NB4 (cell line): ENCODE measurements at places on chromosomes 16 and 17.

GRCh38 chr17:2025622-2026309 is 632 bp upstream of the RTN4RL1 start:
- peak; percentile 34 for DNase-seq

GRCh38 chr17:66172144-66172543 is 19.8 kb downstream of the CEP112 start:
- DNase-seq, result no peak

DNA sequence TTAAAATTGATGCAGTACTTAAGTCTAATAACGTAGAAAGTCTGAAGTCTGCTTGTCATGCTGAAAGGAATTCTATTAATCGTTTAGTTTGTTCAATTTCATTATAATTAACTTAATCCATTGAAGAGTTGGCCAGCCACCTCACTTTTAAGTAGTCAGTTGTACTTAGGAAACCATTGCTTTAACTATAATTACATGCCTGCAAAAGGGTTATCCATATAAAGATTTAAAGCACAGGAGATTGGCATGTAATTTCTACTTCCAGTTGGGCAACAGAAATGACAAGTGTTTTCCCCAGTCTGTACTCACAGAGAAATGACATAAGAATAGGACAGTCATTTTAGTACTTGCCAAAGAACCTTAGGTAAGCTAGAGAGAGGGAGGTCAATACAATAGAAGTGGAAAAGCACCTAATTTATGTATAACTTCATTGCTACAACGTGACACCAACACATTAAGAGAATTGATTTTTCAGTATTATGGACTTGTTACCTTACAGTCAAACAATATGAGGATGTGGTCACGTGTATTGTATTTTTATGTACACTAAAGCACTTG is 3.7 kb upstream of the USP32 start:
- DNase-seq, result peak; percentile 57

DNA sequence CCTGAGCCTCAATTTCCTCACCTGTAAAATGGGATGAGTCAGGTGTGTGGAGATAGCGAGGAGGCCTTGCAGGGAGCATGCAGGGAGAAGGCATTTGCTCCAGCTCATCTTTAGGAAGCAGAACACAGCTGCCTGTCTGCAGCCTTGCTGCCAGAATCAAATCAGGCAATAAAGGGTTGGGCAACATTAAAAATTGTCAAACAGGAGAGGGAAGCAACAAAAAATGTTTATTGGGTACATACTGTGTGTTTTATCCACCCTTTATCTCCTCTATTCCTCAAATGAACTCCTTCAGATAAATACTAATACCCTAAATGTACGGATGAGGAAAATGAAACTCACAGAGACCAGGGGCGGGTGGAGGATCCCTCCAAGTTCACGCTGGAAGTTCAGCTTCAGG is 12.2 kb downstream of the KRT16 start:
- no peak for DNase-seq

DNA sequence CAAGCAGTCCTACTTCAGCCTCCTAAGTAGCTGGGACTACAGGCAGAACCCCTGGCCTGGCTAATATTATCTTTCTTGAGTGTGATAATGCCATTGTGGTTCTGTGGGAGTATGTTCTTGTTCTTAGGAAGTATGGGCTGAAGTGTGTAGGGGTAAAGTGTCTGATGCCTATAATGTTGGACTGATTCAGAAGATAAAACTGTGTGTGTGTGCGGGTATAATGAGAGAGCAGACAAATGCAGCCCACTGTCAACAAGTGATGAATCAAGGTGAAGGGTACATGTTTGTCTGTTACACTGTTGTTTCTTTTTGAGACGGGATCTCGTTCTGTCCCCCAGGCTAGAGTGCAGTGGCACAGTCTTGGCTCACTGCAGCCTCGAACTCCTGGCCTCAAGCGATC is 127.5 kb downstream of the CLEC16A start:
- no peak for DNase-seq

DNA sequence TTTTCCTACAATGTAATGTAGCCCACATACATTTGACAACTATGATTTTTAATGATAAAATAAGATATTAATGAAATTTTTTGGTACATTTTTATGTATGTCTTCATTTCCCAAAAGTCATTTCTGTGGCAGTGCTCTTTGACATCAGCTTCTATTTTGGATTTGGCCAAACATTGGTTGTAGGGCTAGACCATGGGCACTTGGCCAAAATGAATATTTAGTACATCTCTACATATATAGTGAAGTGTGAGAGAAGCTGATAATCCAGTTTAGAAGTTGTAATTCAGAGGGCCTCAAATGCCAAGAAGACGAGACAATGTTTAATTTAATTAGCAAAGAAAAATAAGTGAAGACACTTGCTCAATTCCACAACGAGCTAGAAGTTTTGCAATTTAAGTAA is 724.9 kb upstream of the SOX9 start:
- DNase-seq, result no peak

DNA sequence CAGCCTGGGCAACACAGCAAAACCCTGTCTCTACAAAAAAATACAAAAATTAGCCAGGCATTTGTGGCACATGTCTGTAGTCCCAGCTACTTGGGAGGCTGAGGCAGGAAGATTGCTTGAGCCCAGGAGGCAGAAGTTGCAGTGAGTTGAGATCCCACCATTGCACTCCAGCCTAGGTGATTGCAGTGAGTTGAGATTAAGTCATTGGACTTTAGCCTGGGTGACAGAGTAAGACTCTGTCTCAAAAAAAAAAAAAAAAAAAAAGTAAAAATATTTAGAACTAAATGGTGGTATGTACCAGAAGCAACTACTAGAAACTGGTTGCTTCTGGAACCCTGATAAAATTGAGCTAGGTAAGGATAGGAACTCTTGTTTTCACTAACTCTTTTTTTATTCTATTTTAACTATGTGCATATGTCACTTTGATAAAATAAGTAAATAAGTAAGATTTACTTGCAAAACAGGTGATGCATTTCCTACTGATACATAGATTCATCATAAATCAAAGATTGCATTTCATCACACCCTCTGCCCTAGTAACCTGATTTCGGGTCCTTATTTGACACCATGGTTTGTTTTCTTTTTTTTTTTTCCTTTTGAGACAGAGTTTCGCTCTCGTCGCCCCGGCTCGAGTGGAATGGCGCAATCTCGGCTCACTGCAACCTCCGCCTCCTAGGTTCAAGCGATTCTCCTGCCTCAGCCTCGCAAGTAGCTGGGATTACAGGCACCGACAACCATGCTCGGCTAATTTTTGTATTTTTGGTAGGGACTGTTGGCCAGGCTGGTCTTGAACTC is 66.0 kb downstream of the USP32 start:
- DNase-seq, result no peak

DNA sequence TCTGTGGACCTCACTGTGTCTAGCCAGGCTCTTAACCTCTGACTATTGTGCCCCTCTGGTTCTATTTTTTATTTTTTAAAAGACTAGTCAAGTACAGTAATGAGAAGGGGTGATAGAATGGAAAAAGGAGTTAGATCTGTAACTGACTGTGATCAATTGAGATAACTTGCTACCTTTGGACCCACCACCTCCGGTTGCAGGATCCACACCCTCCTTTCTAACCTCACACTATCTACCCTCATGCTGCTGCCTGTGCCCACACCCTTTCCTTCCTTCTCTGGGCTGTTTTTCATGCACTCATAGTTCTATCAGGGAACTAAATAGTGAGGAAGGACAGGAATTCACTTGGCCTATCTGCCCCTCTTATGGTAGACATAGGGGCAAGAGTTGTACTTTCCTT is 172.3 kb downstream of the KATNIP start:
- no peak for DNase-seq

DNA sequence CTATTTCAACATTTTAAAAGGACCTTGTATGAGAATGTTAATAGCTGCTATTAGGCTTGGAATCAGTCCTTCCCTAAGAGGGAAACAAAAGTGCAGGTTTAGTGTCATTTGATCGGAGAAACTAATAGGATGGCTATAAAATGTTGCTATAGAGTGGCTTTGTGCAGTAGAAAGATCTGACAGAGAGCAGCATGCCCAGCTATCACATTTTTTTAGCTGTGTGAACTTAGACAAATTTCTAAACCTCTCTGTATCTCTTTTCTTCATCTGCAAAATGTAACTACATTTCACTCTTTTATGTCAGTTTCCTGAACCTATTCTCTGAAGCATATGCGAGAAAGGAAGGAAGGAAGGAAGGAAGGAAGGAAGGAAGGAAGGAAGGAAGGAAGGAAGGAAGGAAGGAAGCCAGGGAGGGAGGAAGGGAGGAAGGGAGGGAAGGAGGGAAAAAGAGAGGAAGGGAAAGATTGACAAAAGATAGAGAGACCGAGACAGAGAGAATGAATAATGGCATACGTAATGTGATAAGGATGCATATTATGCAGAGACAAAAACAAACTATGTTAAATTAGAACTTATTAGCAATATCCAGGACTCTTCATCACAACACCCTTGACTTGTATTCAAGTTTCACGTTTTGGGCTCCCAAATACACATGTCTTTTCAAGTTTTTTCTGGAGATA is 52.6 kb upstream of the CDH8 start:
- DNase-seq, result no peak

GRCh38 chr17:42844271-42844670 is at the start of gene AOC2:
Gene AOC2 (plus strand): TSS chr17:42844580. CDS start chr17:42844627, 47 bp downstream.
- no peak for DNase-seq

GRCh38 chr16:12504312-12504711 is 299.4 kb downstream of the CPPED1 start:
- DNase-seq, result no peak

- DNase-seq, result no peak
Measured at GRCh38 chr16:16004314-16004749, 54.9 kb downstream of the ABCC1 start.

- DNase-seq, result peak; percentile 52
Measured at GRCh38 chr16:9102379-9102778, 10.9 kb downstream of the HAPSTR1 start.

DNA sequence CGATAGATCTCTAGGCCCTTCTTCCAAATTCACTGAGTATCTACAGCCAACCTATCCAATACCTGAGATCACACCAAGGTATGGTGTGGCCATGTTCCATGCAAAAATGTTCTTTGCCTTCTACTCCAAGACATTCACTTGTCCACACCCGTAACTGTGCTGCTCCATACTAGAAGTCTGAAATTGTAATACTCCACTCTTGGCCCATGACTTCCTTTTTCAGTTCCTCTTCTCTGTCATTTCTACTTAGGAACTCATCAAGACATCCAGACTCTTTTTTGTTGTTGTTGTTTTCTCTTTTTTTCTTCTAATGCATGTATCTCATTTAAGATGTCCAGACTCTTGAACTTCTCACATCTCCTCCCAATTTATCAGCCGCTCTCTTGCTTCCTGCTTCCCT is 42.5 kb upstream of the KSR1 start:
- DNase-seq, result peak; percentile 38

DNA sequence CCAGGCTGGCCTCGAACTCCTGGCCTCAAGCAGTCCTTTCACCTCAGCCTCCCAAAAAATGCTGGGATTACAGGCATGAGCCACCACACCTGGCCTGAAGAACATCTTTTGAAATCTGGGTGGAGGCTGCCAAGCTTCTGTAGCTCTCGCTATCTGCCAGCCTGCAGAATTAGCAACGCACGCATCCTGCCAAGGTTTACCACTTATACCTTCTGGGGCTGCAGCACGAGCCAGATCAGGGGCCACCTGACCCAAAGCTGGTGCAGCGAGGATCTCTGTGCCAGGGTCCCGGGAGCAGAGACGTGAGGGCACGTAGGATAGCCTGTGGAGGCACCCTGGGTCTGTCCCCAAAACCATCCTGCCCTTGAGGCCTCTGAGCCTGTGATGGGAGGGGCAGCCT is 22.2 kb downstream of the SLC38A8 start:
- DNase-seq, result no peak

DNA sequence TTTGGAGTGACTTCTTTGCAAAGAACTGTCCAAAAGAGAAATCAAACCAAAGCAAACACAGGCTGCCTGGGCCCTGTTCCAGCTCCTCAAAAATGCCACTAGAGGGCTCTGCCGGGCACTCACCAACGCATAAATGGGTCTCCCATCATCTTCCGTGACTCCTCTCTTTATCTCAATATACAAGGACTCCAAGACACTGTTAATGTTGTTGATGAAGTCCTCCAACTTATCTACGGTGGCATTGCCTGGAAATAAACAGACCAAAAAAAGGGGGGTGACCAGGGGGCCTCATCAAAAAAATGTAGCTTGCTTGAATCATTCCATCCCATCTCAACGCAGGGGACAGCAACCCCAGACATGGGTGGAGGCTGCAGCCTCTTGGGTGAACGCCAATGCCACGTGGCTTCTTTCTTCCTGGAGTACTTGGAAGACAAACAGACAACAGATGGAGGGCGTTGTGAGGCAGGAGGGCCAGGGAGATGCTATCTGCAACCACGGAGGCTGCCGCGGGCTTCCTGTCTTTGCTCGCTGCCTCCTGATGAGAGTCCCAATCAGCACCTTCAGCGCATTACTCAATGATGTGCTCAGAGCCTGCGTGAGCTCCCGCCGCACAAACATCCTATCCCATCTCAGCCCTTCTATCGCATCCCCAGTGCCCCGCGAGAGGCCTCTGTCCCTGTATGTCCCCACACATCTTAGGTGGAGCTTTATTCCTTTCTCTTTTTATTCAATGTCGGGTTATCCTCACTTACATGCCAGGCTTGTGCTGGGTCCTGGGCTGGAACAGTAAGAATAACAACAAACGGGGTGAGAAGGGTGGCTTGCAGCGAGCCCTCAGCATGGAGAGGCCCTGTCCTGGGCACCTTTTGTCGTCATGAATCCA is 32.0 kb downstream of the KDM8 start:
- peak; percentile 75 for DNase-seq

- DNase-seq, result peak; percentile 63
Measured at GRCh38 chr17:2954898-2955445, 108.4 kb downstream of the OR1D5 start.

GRCh38 chr16:52398491-52398960 is 148.4 kb downstream of the TOX3 start:
- DNase-seq, result no peak

- DNase-seq, result no peak
Measured at GRCh38 chr16:56716761-56717160, 13.2 kb upstream of the NUP93 start.

DNA sequence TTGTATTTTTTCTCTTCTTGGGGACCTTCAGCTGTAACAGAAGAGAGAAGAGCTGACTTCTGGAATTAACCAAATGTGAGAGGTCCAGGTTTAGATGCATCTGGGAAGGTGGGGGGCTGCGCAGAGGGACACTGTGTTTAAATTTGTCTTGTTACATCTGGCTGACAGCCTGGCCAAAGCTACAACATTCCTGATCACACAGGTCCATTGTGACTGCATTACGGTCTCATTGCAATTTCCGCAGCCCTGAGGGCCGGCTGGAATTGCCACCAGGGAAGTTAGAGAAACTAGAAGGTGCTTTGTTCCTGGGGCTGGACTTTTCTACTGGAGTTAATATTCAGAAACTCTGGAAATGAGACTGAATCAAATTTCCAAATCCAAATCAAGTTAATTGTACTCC is 37.9 kb upstream of the LRRC75A start:
- DNase-seq, result no peak

GRCh38 chr16:35195173-35195863 is 1735.9 kb downstream of the TP53TG3F start:
- DNase-seq, result peak; percentile 12

- no peak for DNase-seq
Measured at GRCh38 chr16:15993946-15994665, 44.7 kb downstream of the ABCC1 start.
